ENCODE measurements at places on chromosomes 7 and 10.

DNA sequence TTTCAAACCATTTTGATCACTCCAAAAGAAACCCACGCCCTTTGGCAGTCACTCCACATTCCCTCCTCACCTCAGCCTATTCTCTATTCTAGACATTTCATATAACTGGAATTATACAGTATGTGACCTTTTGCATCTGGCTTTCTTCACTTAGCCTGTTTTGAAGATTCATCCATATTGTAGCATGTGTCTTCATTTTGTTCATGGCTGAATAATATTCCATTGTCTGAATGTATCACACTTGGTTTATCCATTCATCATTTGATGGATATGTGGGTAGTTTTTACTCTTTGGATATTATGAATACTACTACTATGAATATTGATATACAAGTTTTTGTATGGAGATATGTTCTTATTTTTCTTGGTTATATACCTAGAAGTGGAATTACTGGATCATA is 3.5 kb upstream of the OTUD1 start:
- no peak for DNase-seq

GRCh38 chr10:101777619-101778145 is 1.8 kb upstream of the FGF8 start:
- no peak for DNase-seq

- no peak for DNase-seq
Measured at GRCh38 chr10:82150123-82150900, 275.3 kb downstream of the NRG3 start.

- no peak for DNase-seq
Measured at GRCh38 chr7:21338728-21339164, 89.1 kb upstream of the SP4 start.

- DNase-seq = no peak
Measured at GRCh38 chr7:132815696-132816311, 239.5 kb upstream of the PLXNA4 start.

GRCh38 chr7:27999829-28000228 is 180.8 kb downstream of the JAZF1 start:
- no peak for DNase-seq

DNA sequence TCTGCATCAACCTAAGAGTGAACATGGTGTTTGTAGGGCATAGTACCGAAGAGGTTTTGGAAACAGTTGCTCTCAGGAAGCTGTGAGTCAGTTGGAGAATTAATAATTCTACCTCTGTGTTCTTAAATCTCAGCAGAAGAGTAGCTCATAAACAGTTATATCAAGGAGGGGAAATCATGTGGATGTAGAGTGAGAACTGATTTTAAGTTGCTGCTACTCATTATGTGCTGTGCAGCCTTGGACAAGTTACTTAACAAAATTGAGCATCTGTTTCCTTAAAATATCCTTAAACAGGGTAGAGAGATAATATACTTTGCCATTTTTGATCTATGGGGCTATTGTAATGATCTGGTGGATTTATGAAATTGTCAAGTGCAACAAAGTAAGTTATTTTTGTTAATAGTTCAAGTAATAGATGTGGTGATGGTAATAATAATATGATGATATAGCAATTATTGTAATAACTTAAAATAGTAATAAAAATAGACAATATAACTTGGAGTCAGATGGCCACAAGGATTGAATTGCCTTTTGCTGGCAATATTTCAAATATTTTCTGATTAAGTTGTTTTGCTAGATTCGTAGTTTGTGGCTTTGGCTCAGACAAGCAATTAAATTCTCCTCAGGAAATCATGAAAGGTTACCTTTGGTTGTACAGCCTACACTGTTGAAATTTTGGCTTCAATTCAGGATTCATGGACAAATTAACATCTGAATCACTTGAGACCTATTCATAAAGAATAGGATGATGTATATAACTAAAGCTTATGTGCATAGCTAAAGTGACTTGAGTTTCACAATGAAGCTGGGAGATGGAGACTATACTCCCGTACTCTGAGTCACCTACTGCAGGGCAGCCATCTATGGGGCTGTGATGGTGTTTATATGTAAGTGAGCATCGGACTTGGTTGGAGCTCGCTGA is 228.5 kb downstream of the CDK14 start:
- DNase-seq = no peak

- DNase-seq = no peak
Measured at GRCh38 chr10:7866176-7866575, 47.9 kb downstream of the TAF3 start.

DNA sequence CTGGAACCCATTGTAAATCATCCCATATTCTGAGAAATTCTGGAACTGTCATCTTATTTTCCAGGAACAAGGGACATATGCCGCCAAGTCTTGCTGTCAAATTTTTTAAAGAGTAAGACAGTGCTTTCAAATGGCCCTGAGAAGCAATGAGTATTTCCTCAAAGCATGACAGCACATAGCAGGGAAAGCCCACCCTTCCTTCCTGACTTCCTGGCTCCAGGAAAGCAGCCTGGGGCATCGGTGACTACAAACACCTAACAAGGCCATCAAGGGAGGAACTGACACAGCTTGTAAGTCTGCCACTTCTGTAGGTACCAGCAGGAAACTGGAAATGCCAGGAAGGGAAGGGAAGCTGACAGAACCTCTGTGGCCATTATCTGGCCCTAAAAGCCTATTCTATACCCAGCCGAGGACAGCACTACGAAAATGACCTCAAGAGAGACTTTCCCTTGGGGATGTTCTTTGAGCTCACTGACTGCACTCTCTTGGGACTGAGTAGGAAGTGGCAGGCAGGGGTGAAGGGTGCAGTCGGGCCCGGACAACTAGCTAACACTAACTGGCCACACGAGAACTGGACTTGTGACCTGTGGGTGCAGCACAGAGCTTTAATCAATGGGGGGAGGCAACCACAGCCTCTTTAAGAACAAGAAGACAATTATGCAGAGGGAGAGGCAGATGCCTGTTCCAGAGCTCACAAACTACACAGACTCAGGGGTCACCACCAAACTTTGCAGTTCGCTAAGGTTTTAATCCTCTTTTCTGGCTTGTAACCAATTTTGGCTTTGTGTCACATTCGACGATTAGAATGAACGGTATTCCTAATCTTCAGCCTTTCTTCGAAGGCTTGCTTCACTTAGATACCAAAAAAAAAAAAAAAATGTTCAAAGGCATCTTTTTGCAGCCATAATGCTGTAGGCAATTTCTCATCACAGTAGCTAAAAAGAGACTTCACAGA is 52.0 kb downstream of the GRB10 start:
- DNase-seq = no peak

DNA sequence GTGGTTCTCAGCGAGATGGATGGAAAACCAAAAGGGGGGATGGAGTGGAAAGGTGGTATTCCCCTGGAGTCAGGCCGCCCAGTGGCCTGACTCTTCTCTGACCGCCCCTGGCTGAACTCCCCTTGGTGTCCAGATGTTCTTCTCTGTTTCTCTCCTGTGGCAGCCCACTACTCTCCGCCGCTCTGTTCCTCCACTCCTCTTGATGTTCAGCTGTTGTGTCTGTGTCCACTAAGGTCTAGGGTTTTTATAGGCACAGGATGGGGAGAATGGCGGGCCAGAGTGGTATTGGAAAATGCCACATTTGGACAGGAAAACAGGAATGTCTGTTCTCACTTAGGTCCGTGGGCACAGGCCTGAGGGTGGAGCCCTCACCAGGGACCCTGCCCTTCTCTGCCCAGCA is 954.3 kb upstream of the MBL2 start:
- no peak for DNase-seq

DNA sequence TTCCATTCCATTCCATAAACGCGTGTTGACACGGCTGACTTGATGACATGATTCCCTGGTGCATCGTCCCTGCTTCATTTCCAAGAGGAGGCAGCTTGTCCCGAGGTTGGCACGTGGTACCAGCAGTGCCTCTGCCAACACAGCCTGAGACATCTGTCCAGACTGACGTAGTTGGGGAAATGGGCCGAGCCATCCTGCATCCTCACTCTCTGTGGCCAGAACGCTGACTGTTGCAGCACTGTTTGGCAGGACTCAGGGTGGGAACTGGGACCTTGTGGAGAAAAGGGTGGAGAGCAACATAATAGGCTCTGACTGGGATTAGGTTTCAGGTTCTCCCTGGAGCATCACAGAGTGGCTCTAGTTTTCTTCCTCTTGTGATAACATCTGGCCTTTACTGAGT is 118.6 kb upstream of the BTBD16 start:
- no peak for DNase-seq

DNA sequence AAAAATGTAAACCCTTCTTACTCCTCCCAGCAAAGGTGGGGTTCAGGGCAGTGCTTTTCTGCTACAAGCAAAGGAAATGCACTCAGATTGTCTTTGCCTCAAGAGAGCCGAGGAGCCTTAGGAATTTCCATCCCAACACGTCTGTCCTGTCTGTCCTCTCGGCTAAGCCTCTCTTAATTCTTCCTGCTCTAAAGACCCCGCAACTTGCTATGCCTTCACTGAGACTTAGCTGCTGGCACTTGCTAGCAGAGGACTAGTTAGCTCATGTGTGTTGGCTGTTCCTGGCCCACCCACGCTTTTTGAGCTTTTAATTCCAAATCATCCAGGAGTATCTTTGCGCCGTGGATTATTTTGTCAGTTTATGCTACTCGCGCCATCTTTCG is 481 bp upstream of the NPM3 start:
- DNase-seq = no peak

- no peak for DNase-seq
Measured at GRCh38 chr7:110309941-110310340, 781.0 kb upstream of the LRRN3 start.

DNA sequence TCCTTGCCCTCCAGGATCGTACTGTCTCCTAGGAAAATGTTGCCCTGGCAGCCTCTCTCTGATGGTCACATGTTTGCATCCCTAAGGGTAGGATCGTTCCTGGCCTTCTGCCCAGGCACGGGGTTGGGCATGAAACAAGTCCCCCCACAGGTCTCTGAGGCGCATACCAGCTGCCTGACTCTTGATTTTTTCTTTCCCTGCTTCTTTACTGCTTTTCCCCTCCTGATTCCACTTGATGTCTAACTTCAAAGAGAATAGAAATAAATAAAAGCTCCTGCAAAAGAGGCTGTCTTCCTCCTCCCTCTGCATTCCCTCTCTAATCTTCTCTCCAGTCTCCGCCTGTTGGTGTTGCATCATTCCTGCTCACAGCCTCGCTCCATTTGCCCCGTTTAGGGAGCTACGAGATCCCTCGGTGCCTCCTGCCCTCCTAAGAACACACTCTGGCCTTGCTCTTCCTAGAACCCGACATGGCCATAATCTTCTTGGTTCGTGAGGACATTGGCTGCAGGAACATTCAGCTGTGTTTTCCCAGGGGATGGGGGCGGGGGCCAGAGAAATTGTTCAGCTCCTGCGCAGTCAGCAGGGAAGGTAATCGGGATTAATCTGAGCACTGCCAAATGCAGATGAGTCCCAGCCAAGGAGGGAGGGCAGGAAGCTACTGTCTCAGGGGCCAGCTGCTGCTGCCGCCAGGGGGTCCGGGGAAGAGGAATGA is 26.0 kb downstream of the LEP start:
- no peak for DNase-seq

GRCh38 chr7:23261843-23262452 is 15.4 kb downstream of the GPNMB start:
- DNase-seq = peak; percentile 39

- no peak for DNase-seq
Measured at GRCh38 chr10:30510184-30510931, 76.4 kb downstream of the MAP3K8 start.

- DNase-seq = no peak
Measured at GRCh38 chr10:119252051-119252465, 44.7 kb downstream of the GRK5 start.

DNA sequence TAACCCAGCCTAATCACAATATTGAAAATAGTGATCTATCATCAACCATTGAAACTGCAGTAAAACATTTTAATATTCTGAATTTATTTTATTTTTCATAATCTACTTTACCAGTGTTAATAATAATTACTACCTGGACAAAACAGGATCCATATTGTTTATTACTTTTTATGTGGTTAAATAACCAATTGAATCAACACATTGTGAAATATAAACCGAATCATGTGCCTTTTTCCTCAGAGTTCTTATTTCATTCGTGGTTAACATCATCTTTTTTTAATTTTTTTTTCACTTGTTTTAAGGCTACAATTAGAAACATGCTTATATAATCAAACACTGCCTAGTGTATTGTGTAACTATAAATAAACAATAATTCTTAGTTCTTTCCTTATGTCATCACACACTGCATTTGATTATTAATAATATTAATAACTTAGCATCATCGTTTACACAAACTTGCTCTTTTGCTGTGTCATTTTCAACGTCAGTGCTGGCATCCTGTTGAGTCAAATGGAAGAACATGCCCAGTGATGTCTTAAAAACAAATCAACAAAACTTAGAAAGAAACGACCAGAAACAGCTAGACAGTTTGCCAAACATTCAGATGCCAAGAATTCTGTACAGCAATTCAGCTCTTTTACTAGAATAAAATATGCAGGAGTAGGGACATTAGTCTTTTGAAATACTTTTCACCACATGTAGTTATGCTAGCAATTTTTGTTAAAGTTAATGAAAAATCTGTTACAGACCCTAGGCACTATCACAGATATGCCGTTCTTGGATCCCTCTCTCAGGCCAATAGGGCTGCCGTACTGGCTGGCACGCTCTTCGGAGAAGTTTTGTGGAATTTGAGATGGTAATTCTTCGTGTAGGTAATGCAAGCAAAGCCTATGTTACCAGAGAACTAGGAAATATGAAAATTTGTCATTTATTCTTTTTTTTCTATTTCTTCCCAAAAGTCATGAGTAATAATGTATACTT is 330.4 kb upstream of the SEMA3A start:
- DNase-seq = no peak

DNA sequence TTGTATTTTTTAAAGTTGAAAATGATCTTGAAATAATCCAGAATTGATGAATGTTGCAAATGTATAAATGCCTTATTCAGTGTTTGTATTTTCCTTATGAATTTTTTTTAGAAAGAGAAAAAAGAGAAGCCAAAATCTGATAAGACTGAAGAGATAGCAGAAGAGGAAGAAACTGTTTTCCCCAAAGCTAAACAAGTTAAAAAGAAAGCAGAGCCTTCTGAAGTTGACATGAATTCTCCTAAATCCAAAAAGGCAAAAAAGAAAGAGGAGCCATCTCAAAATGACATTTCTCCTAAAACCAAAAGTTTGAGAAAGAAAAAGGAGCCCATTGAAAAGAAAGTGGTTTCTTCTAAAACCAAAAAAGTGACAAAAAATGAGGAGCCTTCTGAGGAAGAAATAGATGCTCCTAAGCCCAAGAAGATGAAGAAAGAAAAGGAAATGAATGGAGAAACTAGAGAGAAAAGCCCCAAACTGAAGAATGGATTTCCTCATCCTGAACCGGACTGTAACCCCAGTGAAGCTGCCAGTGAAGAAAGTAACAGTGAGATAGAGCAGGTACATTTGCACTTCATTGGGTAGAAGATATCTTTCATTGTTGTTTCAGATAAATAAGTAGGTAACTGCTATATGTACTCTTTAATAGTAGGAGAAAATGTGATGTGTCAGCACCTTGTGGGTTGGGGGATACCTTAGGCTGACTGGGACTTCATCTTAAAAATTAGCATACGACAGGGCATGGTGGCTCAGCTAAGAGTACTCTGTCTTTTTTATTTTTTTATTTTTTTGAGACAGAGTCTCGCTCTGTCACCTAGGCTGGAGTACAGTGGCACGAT is 3.9 kb downstream of the DDX21 start:
- no peak for DNase-seq

- no peak for DNase-seq
Measured at GRCh38 chr7:43653466-43653865, 70.6 kb downstream of the STK17A start.
